ENCODE measurements at places on chromosomes 12 and 14.
A peak's percentile ranks its signal among the peaks of the same experiment; 100 is the strongest.

GRCh38 chr14:93714605-93715004 is 73.7 kb downstream of the PRIMA1 start:
- no peak for DNase-seq

DNA sequence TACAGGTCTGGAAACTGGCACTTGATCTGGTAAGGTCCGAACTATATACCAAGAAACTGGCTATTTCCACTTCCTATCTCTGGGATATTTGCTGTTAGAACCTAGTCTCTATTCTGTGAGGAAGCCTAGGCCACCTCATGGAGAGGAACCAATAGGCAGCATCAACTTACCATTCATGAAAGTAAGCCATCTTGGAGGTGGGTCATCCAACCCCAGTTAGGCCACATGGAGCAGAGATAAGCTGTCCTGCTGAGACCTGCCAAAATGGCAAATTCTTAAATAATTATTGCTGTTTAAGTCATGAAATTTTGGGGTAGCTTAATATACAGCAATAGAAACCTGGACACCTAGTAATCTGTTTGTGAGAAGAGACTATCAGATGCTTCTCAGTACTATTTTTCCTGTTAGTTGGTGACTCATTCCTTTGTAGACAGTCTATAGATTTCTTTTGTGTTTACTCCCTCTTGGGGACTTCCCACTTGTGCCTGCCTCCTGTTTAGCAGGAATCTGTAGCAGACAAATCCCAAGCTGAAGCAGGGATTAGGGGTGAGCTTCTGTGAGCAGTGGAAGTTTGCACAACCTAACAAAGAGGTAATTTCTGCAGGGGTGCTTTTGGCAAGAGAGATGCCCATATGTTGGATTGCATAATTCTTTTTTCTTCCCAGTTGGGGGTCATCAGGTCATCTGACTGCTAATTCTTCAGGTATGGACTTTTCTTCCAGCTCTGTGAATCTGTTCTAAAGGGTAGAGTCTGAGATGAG is 136.8 kb downstream of the IGF1 start:
- DNase-seq = no peak

GRCh38 chr14:63296060-63296563 is 22.6 kb downstream of the GPHB5 start:
- DNase-seq = peak; percentile 12

GRCh38 chr14:67365476-67365875 is 5.3 kb downstream of the EIF2S1 start:
- DNase-seq = no peak

GRCh38 chr14:57380935-57381334 is 9.5 kb upstream of the NAA30 start:
- no peak for DNase-seq

- DNase-seq = no peak
Measured at GRCh38 chr14:72644758-72645489, 249.0 kb downstream of the DPF3 start.

GRCh38 chr12:11731455-11731854 is 82.0 kb downstream of the ETV6 start:
- no peak for DNase-seq

DNA sequence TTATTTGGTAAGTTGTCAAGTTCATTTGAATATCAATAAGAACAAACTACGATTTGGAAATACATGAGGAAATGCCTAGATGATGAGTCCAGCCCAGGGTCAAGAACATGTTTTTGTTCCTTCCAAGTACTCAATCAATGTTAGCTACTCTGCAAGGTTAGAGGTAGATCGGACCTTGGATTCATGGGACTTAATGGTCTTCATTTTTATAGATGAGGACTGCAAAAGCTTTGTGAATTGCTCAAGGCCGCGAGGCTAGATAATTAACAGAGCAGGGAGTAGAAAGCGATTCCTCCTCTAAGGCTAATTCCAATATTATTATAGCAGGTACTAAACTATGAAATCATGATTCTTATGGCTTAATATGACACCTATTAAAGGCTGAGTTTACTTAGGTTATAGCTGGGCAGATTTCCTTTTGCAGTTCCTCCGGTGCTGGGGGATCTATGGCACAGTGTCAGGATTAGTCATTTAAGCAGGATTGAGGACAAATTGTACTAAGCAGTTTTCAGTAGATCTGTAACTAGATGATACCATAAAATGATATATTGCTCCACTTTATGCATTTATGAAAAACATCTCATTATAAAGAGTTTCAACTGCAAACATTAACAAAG is 19.8 kb downstream of the NR1H4 start:
- DNase-seq = no peak

- no peak for DNase-seq
Measured at GRCh38 chr14:23055621-23056144, 1.6 kb downstream of the CDH24 start.

DNA sequence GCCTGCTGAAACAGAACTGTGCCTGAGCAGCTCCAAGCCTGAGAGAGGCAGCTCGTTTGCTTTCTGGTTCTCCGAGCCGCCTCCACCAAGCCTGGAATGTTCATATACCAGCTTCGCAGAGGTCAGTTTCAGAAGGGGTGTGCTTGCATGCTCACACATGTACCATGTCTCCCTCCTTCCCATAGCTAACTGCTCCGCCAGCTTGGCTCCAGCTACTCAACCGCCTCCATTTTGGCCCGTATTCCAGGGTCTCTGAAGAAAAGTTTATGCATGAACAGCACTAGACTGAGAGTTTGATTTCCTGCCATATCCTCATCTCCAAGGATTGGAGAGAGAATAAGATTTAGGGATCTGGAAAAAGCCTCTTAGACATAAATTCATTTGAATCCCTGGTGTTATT is 103.7 kb downstream of the SMOC1 start:
- no peak for DNase-seq

- DNase-seq = peak; percentile 38
Measured at GRCh38 chr12:71731439-71732356, 23.0 kb upstream of the RAB21 start.

DNA sequence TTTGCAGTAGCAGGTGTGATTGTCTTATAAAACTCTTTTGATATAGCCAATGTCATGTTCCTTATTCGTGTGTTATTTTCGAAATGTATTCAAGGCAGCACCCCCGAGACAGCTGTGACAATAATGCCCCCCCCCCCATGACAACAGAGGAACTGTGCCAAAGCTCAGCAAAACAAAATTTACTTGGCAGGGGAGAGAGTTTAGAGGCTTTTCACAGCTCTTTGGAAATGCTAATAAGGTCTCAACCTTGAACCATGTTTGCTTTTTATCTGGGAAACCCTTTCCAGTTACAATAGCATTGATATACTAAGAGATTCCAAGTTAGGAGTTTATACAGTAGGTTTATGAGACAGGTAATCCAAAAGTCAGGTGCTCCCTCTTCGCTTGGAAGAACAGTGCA is 56.4 kb upstream of the USP44 start:
- DNase-seq = no peak

GRCh38 chr14:102086709-102086971 is 204 bp downstream of the HSP90AA1 start:
- DNase-seq = no peak

DNA sequence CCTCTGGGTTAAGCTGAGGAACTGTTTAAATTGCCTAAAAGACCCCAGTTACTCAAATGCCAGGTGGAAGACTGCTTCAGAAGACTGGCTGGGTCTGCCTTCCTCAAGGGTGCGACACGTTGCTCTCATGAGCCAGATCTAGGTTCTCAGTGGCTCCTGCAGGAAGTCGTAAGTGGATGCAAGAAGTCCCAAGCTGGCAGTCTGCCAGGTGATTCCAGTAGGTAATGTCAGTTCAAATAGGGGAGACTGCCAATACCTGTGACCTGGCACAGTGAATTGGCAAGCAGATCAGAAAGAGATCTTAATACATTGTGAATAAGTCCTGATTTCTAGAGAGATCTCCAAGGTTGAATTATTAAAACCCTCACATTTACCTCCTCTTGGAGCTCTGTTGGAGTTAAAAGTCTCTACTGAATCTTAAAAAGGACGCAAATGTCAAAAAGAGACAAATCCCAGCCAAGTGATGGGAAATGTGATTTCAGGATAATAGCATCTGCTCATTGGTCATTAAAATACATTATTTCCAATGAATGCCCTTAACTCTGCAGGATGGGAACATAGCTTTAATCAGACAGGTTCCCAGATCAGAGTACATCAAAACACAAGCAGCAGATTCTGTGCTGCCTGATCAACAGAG is 98.8 kb upstream of the FRMD6 start:
- no peak for DNase-seq

- DNase-seq = no peak
Measured at GRCh38 chr14:54651649-54652048, 84.7 kb downstream of the SAMD4A start.

GRCh38 chr12:110252716-110253115 is 28.3 kb upstream of the ATP2A2 start:
- DNase-seq = no peak

GRCh38 chr14:53925201-53925766 is 31.3 kb downstream of the BMP4 start:
- peak; percentile 29 for DNase-seq

Measured in fibroblast of skin of left biceps (primary cell).